Upper lobe of right lung (tissue), 1 donor: ENCODE measurements at places on chromosomes 2 and 18. TPM values are rescaled to one million over a fixed set of nuclear protein-coding genes. Genes with fewer than 3 reads are reported as not detected.

DNA sequence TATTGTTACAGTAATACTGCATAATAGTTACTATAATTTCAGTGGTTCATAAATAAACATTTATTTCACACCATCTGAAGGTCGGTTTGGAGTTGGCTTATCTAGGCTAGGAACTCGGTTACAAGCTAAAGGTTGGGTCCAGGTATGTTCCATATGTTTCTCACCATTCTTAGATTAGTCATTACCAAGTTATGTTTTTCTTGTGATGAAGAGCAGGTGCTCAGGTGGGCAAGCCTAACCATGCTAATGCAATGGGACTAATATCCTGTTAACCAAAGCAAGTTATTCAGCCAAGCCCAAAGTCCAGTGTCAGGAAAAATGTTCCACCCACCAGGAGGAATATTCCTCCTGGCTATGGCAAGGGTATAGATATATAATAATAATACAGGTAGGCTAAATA lies 93.2 kb downstream of the CPO start:
- no peak for DNase-seq
- no peaks in the 10 kb centered on the region for H3K36me3 ChIP-seq
- H3K27me3 ChIP-seq, result no peaks in the 10 kb centered on the region
- H3K4me1 ChIP-seq, result no peaks in the 10 kb centered on the region

PRKAG3 gene
- not detected for total RNA-seq

DNA sequence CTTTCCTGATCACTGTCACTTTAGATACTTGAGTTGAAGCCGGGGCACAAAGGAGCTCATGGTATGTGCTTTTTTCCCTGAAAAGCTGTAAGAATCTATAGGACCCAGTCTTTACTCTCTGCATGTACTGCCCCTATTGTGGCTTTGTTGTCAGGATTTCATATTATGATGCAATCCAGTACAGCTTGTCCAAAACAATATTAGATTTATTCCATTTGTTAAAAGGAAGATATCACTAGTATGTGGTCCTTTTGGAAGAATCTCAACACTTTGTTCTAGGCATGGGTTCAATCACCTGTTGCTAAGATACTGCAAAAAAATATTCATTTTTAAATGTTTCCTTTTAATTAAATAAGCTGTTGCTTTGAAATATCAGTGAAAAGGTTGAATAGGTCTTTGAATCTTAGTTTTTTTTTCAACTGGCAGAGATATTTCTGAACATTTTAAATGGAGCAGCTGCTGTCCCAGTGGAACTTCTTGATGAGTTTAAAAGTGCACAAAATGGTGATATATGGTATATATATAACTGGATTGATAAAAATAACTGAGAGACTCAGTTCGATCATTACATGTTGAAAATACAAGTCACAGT lies 256.6 kb upstream of the NT5C1B start:
- no peak overlapping the region for H3K4me3 ChIP-seq
- no peaks in the 10 kb centered on the region for H3K36me3 ChIP-seq
- DNase-seq, result no peak
- no peak overlapping the region for H3K27ac ChIP-seq
- H3K27me3 ChIP-seq, result no peaks in the 10 kb centered on the region
- no peaks in the 10 kb centered on the region for H3K4me1 ChIP-seq

GPC1 gene
- total RNA-seq, result 24.8 TPM

ARL6IP6 gene
- total RNA-seq, result 15.7 TPM

DNA sequence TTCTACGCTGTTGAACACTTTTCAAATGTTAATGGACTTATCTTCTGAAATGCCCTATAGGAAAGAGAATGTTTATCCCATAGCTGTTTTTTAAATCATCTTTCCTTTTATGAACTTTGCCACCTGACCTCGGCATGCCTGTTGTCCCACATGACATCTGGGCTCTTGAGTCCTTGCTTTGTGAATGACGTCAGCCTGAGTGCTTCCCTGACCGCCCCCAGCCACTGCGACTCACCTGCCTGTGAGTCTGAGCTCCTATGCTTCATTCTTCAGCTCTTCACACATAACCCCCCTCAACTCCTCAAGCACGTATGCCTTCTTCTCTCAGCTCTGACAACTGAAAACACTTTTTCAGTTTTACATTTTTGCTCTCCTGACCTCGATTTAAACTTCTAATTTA lies 166.8 kb downstream of the DCDC2C start:
- H3K4me3 ChIP-seq, result no peak overlapping the region
- H3K36me3 ChIP-seq, result no peaks in the 10 kb centered on the region
- H3K27ac ChIP-seq, result no peak overlapping the region
- H3K27me3 ChIP-seq, result no peaks in the 10 kb centered on the region
- no peak for DNase-seq

DNA sequence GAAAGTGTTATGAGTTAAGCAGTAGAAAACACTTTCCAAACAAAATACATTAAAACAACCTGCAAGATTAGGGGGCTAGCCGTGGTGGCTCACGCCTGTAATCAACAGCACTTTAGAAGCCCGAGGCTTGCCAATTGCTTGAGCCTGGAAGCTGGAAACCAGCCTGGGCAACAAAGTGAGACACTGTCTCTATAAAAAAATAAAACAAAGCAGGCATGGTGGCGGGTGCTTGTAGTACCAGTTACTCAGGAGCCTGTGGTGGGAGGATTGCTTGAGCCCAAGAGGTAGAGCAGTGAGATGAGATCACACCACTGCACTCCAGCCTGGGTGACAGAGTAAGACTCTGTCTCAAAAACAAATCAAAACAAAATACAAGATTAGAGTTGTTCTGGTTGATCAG lies 208.3 kb downstream of the ERBB4 start:
- no peaks in the 10 kb centered on the region for H3K27me3 ChIP-seq
- H3K27ac ChIP-seq, result no peak overlapping the region
- H3K36me3 ChIP-seq, result no peaks in the 10 kb centered on the region
- H3K4me3 ChIP-seq, result no peak overlapping the region
- no peaks in the 10 kb centered on the region for H3K4me1 ChIP-seq
- no peak for DNase-seq

SLC4A3 gene
- total RNA-seq, result 2.9 TPM

MROH2A gene
- total RNA-seq, result not detected
